ENCODE measurements at places on chromosomes 1 and 21.

DNA sequence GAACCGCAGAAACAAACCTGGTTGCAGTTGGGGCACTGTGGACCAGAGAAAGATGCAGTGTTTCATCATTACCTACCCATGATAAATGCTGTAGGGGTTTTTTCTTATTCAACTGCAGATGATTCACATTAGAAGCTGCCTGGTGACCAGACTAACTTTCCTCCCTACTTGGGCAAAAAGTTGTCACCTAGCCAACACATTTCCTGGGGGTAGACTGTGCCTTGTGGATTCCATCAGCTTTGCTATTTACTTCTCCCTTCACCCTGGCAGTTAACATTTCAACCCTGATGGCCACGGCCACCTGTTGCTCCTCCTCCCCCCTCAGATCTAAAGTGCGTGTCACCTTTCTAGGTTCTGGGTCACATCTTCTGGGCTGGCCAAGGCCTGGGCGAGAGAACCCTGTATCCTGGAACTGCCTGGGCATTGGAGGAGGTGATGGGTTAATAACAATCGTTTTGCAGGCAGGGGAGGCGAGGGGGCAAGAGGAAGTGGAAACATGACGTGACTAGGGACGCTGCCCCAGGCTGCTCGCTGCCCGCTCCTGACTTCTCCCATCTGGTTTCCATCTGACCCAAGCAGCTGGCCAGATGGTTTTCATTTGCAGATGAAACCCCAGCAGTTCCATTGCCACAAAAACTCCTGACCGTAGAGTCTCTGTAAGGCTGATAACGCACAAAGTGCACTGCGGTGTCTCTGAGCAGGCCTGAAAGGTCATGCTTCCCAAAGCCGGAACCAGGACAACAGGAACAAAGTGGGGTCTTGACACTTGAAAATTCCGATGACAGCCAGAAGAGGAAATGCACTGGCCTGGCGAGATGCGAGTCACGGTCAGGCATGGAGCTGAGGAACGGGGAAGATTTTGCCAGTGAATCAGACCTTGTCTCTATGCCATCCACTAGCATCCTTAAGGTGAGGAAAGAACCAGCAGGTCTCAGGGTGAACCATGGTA is 36.6 kb downstream of the CAPZB start:
- DNase-seq, result no peak

GRCh38 chr1:77511440-77511840 is 171.0 kb downstream of the ZZZ3 start:
- DNase-seq, result no peak

DNA sequence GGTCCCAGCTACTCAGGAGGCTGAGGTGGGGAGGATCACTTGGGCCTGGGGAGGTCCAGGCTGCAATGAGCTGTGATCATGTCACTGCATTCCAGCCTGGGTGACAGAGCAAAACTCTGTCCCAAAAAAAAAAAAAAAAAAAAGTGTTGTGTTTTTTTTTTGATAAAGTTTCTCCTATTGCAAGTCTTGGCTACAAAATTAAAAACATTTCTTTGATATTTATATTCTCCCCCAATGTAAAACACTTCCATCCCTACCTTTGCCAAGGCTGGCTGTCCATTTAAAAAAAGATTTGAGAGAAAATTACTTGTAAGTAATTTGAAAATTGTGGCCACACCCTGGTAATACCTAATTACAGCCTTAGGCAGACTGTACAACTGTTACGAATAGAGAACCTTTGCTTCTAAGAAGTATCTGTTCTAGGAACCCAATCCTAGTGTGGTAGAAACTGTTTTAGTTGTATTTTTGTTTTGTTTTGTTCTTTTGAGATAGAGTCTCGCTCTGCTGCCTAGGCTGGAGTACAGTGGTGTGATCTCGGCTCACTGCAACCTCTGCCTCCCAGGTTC is 11.2 kb downstream of the ZNF436 start:
- DNase-seq, result no peak

- DNase-seq, result no peak
Observed at GRCh38 chr1:182752077-182752988, 37.2 kb upstream of the NPL start.

- no peak for DNase-seq
Observed at GRCh38 chr1:159932296-159933285, 7.3 kb upstream of the TAGLN2 start.

GRCh38 chr1:84686223-84686622 is 4.0 kb downstream of the SSX2IP start:
- no peak for DNase-seq

DNA sequence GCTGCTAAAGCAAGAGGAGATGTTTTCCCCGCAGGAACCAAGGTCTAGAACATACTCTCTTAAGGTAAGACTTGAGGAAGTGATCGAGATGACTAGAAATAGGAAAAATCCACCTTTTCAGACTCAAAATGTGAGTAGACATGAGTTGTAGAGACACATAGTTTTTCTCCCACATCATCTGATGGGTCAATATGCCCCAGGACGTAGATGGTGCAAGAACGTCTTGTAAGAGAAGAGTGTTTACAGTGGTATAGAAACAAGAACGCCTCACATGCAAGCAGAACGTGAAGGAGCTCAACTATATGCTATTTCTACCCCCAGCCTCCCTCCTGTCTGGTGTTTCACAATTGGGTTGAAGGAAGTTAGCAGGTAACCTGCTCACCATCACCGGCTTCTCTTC is 144.0 kb upstream of the BACE2 start:
- DNase-seq, result no peak

- no peak for DNase-seq
Observed at GRCh38 chr1:92759361-92759760, 25.5 kb downstream of the EVI5 start.

DNA sequence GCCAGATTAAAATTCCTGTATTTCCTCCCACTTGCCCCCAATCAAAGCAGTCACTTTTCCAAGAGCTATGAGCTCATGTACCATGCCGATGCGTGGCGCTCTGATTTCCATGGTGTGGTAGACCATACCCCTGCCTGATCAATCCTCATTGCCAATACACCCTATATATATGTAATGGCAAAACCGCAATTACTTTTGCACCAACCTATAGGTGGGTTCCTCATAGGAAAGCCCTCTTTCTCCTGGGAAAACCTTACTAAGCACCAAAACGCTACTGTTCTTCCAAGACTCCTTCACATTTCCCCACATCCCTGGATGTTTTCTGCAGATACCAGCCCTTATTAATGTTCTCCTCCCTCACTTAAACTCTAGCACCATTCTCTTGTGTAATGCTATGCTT is 11.0 kb downstream of the KCNJ6 start:
- no peak for DNase-seq

- no peak for DNase-seq
Observed at GRCh38 chr1:46479744-46480350, 9.8 kb upstream of the DMBX1 start.

DNA sequence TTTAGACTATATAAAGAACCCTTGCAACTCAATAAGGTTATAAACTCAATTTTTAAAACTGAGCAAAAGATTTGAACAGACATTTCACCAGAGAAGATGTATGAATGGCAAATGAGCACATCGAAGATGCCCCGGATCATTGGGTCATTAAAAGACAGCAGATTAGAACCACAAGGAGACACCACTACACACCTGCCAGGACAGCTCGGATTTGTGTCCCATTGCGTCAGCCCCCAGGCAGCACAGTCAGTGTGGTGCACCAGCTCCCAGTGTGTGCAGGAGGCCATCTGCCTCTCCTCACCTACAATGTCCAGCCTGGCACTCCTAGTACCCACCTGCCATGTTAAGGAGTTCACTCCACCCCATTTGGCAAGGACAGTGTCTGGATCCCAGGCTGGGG is 61.1 kb upstream of the LRP8 start:
- no peak for DNase-seq

GRCh38 chr1:159960721-159961381 is 6.8 kb upstream of the SLAMF9 start:
- DNase-seq, result no peak

DNA sequence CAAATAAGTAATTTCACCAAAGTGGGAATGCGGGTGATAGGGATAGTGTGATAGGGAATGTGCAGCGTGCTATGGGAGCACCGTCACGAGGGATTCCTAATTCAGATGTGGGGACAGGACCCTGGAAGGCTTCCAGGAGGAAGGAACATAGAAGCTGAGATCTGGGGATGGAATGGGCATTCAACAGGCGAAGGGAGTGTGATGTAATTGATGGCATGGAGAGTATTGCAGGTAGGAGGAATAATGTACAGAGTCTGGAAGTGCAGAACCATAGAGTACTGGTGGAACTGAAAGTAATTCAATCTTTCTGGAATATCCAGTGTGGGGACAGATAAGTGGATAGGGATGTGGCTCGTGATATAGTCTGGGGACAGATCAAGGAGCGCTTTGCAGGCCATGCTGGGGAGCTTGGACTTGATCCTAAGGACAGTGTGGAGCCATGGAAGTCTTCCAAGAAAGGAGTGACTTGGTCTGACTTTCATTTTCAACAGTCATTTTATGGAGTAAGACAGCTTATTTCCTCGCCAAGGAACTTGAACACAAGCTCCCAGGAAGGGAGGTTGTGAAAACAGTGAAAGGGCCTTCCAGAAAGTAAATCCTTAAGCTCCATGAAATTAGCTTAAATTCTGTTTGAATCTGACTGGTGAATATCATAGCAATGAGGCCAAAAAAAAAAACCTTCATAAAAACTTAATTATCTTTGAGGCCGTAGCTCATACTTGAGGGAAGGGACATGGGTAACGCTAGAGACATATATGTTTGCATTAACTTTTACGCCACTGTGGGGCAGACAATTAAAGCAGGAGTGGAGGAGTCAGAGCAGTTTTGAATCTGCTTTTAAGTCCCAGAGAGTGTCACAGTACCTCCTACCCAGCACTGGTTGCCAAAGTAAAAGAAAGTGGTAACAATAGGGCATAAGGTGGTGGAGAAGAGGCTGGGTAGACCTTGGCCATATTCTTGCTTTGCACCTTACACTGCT is 55.8 kb downstream of the ROR1 start:
- DNase-seq, result no peak

- DNase-seq, result peak; percentile 98
Observed at GRCh38 chr1:46643368-46643775, 24.8 kb downstream of the ATPAF1 start.

Measured in DMS153 (cell line).